ENCODE measurements at places on chromosomes 16 and 17. TPM values are rescaled to one million over a fixed set of nuclear protein-coding genes. Genes with fewer than 3 reads are reported as not detected.

The DERL2 gene
- total RNA-seq = 27.8 TPM

The TEX14 gene
- total RNA-seq = under 0.01 TPM

The CACNA1H gene
- 1.3 TPM for total RNA-seq

The KRTAP4-4 gene
- total RNA-seq = not detected

The CLUH gene
- total RNA-seq = 30.4 TPM

Data from smooth muscle cell of bladder (primary cell).